NCI-H1930 (cell line): ENCODE measurements at places on chromosomes 2 and 18.

GRCh38 chr2:173357346-173357745 is 2.7 kb downstream of the CDCA7 start:
- DNase-seq = no peak

- no peak for DNase-seq
Measured at GRCh38 chr2:118632921-118633320, 214.5 kb downstream of the EN1 start.

DNA sequence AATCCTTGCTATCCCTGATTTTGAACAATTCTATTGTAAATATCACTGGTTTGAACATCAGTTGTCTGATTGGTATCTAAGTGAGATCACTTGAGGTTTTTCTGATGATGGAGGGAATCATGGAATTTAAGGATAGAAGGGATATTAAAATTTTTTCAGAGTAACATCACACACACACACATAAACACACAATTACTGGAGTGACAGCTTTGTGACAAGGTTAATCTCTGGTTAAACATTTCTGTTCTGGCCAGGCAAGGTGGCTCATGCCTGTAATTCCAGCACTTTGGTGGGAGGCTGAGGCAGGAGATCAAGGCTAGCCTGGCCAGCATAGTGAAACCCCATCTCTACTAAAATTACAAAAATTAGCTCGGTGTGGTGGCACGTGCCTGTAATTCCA is 85.3 kb downstream of the SOCS6 start:
- no peak for DNase-seq

DNA sequence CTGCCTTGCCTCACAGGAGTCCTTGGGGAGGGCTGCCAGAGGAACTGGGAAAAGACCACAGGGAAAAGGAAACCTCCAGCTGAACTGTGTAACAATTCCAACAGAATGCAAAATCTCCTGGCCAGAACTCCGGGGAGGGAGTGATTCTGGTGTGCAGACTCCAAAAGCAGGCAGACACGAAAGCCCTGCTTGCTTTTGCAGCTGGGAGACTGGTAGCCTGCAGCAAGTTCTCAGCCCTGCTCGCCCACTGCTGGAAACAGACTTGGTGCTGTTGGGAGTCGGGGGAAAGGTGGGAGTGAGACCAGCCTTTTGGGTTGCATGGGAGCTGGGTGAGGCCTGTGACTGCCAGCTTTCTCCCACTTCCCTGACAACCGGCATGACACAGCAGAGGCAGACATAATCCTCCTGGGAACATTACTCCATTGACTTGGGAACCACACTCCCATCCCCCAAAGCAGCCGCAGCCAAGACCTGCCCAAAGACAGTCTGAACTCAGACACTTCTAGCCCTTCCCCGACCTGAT is 26.0 kb upstream of the NMI start:
- DNase-seq = no peak

DNA sequence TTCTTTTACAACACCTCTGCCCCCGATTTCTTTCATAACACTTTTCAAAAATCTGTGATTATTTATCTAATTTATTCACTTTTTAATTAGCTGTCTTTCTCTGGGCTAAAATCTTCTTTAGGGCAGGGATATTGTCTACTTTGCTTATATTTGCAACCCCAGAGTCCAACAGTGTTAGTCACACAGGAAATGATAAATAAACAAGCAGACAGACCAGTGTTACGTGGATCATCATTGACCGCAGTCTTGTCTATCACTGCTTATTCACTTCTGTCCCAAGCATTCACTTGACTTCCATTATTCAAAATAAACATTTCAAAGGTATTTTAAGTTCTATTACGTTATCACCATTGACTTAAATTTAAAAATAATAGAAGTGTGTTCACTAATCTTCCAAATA is 237.6 kb upstream of the UBE2E3 start:
- DNase-seq = no peak

- no peak for DNase-seq
Measured at GRCh38 chr18:47179520-47179919, 3.4 kb upstream of the IER3IP1 start.

DNA sequence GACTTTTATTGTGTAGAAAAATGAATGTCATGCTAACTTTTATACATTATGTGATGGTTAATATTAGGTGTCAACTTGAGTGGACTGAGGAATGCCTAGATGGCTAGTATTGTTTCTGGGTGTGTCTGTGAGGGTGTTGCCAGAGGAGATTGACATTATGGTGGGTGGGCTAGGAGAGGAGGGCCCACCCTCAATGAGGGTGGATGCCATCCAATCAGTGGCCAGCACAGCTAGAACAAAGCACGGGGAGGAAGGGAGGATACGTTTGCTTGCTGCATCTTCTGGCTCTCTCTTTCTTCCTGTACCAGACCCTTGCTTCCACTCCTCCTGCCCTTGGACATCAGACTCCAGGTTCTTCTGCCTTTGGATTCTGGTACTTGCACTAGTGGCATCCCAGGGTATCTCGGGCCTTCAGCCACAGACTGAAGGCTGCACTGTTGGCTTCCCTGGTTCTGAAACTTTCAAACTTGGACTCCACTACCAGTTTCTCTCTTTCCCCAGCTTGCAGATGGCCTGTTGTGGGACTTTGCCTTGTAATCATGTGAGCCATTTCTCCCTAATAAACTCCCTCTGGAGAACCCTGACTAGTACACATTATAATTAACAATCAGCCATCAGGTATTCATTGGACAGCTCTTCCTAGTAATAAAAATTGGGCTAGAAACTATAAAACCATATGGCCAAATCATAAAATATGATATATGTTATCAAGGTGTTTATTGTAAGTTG is 31.7 kb upstream of the ZCCHC2 start:
- DNase-seq = no peak

DNA sequence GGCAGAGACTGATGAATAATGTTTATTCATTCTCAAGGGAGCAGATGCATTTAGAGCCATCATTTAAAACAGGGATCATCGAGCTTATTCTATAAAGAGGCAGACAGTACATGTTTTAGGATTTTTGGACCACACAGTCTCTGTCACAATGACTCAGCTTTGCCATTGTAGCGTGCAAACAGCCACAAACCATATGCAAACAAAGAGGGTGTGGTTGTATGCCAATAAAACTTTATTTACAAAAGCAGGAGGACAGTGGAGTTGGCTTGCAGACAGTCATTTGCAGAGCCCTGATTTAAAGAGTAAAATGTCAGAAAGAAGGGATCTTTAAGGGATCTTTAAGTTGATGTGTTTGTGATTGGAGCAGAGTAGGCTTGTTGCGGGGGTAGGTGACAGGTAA is 51.5 kb downstream of the SMIM21 start:
- DNase-seq = no peak

DNA sequence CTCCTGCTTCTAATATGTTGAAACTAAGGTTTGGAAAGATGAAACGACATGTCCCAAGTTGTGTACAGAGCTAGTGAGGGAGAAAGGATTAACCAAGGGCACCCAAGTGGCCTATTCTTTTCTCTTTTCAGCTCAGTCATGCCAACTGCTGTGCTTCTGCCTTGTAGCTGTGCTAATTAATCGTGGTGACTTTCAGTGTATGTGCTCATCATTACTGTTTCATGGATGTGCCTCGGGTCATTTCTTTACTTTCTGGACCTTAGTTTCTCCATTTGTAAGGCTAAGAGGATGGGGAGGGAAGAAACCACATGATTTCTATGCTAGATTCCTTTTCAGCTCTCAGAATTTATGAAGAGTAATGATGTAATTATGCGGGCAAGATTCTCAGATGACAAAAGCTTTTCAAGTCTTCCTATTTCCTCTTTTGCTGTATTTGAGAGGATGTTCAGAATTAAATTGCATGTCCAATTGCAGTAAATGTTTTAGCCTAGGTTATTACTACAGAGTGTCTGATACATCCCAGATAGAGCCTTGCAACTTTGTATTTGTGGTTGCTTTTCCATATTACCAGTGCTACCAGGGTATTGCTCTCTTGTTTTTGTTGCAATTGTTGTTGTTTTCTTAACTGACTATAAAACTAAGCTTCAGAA is 621.2 kb downstream of the CNTNAP5 start:
- DNase-seq = no peak

DNA sequence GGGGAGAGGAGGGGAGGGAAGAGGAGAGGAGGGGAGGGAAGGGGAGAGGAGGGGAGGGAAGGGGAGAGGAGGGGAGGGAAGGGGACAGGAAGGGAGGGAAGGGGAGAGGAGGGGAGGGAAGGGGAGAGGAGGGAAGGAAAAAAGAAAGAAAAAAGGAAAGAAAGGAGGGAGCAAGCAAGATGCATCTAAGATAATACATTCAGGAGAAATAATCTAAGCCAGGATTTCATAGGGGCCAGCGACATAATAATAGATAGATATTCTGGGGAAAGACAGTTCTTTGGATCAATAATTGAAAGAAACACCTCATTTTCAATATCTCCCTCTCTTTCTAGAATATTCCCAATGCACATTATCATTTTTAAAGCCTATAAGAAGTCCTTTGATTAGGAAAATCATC is 328.9 kb upstream of the ID2 start:
- DNase-seq = no peak

- no peak for DNase-seq
Measured at GRCh38 chr2:14540015-14540414, 92.5 kb upstream of the LRATD1 start.

DNA sequence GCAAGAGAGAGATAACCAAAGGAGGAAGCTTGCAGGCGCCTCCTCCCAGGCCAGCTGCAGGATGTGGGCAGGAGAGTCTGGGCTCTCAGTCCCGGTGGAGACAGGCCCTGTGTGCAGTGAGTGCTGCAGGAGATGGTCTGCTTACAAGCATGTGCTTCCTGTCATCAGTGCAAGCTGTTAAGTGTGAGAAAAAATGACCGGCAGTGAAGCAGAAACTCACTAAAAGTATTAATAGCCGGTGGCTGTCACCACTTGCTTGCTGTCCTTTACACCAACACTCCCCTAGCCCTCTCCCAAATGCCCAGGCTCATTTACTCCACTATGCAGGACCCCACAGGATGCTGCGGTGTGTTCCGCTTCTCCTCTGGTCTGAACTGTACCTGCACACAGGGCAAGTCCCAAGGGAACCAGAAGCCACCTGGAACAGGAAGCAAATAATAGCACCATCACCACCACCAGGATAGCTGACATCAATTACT is 435.6 kb upstream of the HS6ST1 start:
- no peak for DNase-seq

- DNase-seq = no peak
Measured at GRCh38 chr2:59589881-59590280, 963.6 kb downstream of the BCL11A start.
